G401 (cell line): ENCODE measurements at places on chromosomes 7 and 10.

GRCh38 chr7:143284591-143285469 lies at the start of gene TMEM139:
Gene TMEM139, plus strand, starts transcription at chr7:143284958. Its CDS starts 1,000 bp downstream, at chr7:143285958.
- no peak for DNase-seq

DNA sequence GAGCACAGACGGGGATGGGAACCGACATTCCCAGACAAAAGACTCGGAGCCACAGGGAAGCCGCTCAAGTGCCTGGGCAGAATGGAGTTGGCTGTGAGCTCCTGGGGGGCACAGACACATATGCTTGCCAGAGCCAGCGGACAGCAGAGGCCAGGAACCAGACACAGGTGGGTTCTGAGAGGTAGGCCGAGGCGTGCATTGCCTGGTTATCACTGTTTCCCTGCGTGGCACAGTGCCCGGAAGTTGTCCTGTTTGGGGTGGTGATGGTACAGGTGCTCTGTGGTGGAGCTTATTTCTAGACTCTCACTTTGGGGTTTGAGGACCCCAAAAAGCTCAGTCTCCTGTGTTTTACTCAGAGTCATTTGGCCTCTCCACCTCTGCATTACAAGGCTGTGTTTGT lies 2.5 kb downstream of the PALD1 start:
- DNase-seq: peak; percentile 60

GRCh38 chr7:152462995-152463708 lies 27.3 kb upstream of the KMT2C start:
- DNase-seq: peak; percentile 82

DNA sequence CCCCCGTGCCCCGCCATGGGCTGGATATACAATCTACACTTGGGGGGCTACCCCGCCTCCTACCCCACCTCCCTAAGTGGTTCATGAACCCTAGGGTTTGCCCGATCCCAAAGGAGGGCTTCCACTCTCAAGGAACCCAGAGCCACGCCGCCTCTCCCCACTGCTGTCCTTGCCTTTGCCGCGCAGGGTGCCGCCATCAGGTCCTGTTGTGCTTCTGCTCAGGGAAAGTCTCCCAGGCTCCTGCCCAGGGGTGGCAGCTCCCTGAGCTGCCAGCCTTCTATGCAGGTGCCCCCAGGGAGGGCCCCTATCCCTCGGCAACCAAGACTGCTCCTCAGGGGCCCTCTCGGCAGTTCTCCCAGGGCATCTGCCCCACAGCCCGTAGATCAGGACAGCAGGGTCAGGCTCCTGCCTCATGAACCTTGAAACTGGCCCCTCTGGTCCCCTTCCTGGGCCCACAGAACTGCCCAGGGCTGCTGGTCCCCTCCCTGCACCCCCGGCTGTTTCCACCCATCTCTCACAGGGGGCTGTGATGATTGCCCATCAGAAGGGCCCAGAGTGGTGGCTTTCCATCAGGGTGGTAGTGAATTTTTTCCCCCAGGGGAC lies 13.0 kb upstream of the PCBD1 start:
- no peak for DNase-seq

GRCh38 chr7:77482015-77482414 lies 55.1 kb upstream of the PTPN12 start:
- DNase-seq: no peak
